Omental fat pad (tissue), 4 donors: ENCODE measurements at places on chromosomes 13 and 19.

DNA sequence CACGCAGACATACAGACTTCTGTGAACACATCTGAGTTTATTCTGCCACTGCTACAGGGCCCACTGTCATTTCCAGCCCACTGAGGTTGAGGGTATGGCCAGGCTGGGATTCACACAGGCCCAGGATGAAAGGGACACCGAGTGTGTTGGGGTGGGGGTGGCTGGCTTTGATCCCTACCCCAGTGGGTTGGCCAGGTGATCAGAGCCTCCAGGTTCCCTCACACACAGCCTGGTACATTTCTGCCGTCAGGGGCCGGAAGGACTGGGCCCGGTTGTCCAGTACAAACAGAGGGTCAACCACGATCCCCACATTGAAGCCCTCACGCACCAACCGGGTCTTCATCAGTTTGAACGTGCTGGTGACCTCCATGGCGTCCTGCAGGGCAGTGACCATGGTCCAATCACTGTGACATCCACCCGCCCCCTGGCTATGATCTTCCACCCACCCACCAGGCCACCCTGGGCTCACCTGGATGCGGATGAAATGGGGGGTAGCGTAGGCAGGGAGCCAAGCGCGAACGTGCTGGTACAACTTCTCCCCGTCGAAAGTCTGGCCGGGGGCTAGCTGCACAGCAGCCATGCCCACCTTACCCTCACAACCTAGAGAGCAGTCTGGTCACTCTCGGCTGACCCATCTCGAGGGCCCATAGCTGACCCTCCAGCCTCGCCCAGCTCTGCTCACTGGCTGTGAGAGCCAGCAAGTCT, 13.3 kb downstream of the SLC27A5 start:
- DNase-seq, result no peak

DNA sequence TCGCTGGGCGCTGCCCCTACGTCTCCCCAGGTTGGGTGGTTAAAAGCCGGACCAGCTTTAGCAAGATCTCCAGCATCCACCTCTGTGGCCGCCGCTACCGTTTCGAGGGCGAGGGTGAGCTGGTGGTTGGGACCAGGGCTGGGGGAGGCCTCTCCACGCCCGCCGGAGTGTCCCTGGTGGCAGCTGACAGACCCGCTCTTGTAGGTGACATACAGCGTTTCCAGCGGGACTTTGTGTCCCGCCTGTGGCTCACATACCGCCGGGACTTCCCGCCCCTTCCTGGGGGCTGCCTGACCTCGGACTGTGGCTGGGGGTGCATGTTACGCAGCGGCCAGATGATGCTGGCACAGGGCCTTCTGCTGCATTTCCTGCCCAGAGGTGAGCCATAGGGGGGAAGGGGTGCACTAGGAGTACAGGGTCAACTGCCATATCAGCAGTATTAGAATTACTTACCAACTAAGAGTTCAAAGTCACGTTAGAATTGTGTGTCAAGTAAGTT, 1.1 kb downstream of the ATG4D start:
- no peak for DNase-seq

DNA sequence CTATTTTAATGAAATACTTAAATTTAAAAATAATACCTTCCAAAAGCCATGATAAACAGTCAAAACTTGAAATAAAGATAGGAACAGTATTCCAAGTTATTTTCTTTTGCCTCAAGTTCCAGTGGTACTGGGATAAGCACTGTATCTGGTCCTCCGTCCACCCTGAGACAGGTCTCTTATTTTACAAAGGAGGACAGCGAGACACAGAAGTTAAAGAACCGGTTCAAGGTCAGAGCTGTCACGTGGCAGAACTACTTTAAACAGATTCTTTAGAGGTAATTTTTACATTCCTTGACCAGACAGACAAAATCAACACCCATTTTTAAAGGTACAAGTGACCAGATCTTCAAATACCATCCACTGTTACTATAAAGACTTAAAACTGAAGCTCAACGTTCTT, 10.4 kb upstream of the DOCK9 start:
- DNase-seq, result no peak

DNA sequence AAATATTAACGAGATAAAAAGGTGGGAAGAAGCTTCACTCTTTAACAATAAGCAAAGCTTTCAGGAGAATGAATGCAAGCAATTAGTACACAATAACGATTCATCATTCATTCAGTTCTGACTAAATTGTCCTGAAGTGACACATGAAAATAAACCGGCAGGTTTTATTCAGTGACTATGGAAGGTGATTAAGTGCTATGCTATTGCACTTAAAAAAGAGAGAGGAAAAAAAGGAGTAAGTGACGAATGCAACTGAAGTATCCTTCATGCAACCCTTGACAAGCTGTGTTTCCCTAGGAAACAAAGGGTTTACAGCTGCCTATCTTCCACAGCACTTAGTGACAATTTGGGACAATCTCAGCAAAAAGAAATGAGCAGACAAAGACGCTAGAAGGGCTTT, 1.4 kb downstream of the LIG4 start:
- no peak for DNase-seq

DNA sequence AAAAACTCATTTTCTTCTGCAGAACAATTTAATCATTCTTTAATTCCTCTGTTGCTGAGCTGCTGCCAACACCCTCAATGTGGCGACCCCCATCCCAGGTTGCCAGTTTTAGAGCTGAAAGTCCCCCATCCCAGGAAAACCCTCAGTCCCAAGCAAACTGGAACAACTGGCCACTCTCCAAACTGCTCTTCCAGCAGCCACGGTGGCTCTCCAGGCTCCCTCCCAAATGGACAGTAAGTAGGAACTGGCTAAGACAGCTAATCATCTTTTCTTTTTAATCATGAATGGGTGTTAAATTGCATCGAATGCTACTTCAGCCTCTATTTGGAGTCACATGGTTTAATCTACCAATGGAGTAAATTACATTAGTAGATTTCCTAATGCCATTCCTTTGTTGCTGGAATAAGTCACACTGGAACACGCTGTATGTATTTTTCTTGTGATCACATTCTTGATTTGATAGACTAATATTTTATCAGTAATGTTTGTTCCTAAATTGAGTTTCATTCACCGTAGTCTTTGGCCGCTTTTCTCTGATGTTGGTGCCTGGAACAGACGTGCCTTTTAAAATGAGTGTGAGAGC, 33.7 kb upstream of the VSTM2B start:
- no peak for DNase-seq

GRCh38 chr13:33274264-33274663, 11.3 kb downstream of the STARD13 start:
- no peak for DNase-seq

DNA sequence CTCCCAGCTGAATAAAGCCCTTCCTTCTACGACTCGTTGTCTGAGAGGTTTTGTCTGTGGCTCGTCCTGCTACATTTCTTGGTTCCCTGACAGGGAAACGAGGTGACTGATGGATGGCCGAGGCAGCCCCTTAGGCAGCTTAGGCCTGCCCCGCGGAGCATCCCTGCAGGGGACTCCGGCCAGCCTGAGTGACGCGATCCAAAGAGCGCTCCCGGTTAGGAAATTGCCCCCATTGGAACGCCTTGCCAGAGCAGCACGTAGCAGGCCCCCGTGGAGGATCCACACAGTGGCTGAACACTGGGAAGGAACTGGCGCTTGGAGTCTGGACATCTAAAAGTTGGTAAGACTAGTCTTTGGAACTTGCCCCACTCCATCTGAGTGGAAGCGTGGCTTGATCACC, 296.8 kb upstream of the SGCG start:
- no peak for DNase-seq

- no peak for DNase-seq
Measured at GRCh38 chr13:94646904-94647303, 45.2 kb downstream of the GPR180 start.

GRCh38 chr13:23934520-23934919, 37.2 kb upstream of the C1QTNF9B start:
- no peak for DNase-seq

GRCh38 chr13:109657395-109657794, 129.0 kb downstream of the IRS2 start:
- no peak for DNase-seq

- DNase-seq, result no peak
Measured at GRCh38 chr19:42328106-42328505, 2.7 kb downstream of the MEGF8 start.

GRCh38 chr13:39781381-39781780, 125.9 kb downstream of the COG6 start:
- DNase-seq, result no peak
